ENCODE measurements at places on chromosomes 16 and 17.
A peak's percentile ranks its signal among the peaks of the same experiment; 100 is the strongest.

GRCh38 chr16:10530685-10531084 lies 49.7 kb downstream of the EMP2 start:
- DNase-seq: no peak

GRCh38 chr17:1490643-1491442 lies 1.6 kb downstream of the MYO1C start:
- DNase-seq: peak; percentile 51

- no peak for DNase-seq
These were observed 885.7 kb upstream of the CDH8 start for GRCh38 chr16:62921904-62922303.

DNA sequence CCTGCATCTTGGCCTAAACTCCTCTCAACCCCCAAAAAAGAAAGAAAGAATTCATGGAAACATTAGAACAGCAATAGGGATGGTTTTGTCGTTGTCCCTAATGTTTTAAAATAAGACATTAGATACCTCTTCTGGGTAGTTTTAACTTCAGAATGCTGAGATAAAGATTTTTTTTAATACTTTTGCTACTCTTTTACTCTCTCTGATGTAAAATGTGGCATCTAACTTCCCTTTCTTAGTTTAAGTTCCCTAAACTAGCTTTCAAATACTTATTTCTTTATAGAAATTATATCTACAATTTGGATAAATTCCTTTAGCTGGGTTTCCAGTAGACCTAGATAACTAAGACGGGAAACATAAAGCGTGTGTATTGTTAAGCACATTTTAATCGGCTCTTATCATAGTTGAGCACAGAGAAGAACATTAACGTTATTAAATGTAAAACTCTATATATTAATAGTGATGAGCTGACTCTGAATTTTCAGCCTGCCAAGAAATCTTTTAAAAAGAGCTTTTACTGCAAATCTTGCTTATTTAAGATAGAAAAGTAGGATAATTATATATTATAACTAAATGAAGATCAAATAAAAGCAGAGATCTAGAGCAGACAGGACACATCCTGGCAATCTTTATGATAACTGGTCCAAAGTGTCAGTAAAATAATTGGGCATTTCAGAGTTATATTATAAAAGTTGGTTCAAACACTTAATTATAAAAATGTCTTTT lies 183.2 kb downstream of the CYB561 start:
- DNase-seq: no peak

GRCh38 chr17:63116967-63117830 lies 151.2 kb downstream of the TANC2 start:
- DNase-seq: peak; percentile 81

GRCh38 chr17:52276381-52277008 lies 118.0 kb upstream of the CA10 start:
- DNase-seq: no peak

GRCh38 chr16:85473323-85473722 lies 139.8 kb upstream of the GSE1 start:
- DNase-seq: no peak

- no peak for DNase-seq
These were observed 45.5 kb downstream of the CEP112 start for GRCh38 chr17:66146394-66146793.

GRCh38 chr17:65514541-65514940 lies 46.9 kb downstream of the AXIN2 start:
- DNase-seq: no peak

DNA sequence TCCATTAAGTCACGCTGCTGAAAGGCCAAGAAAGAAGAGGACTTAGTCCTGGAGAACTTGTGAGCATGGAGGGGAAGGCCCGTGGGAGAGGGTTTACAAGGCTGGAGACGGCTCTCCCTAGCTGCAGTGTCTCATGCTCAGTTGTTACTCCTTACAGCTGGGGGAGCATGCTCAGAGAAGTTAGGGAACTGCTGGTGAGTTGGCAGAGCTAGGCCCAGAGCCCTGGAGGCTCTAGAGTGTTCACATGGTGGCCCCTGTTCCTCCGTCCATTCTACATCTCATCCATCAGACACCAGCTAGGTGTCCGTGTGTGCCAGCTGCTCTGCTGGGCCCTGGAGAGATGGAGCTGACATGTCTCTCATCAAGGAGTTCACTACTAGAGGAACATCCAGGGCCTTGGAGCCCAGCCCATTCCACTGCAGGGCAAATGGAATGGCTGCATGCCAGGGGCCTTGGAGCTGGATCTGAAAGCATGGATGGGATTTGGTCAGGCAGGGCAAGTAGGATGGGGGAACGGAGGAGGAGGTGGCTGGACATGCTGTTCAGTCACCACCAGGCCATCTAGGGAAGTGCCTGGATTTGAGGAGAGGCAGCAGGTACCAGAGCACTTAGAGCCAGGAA lies 6.3 kb downstream of the XYLT2 start:
- no peak for DNase-seq

DNA sequence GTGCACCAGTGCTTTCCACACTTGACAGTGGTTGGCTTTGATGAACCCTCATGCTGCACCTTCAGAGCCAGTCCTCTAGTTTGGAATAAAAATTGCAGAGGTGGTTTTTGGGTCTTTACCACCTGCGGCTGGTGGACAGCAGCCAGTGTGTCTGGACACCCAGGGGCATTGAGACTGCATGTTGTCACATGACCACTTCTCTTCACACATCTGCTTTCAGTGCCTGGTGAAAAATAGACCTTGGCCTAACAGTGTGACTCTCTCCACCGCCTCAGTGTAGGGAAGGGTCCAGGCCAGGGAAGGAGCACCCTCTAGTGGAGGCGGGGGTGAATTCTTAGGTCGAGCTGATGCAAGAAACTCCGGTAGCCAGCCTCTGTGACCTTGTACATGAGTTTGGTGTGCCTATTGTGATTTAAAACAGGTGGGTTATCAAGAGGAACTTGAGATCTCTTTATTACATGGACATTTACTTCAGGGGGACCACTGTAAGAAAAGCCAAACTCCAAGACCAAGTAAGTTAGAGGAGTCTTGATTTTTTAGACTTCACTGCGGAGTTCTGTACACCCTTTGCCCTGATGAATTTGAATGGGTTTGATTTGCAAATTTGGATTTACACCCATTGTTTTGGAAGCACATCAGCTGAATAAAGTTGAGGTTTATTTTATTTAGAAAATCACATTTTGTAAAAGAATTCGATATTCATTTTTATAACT lies 17.9 kb downstream of the GOSR2 start:
- peak; percentile 72 for DNase-seq

DNA sequence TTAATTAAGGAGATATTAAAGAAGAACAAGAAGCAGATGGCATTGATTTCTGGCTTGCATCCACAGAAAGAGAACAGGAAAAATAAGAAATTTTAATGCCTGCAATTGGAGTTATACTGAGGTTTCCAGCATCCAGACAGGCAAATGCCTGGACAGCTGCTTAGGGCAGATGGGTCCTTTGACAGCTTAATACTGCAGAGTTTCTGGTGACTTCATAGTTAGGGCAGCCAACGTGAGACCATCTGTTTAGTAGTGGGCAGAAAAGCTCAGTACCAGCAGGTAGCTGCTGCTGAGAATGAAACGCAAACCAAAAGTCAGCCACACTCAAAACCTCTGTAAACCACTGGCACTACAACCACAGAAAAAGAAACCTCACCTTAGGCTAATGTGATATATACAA lies 109.8 kb downstream of the CDK5R1 start:
- no peak for DNase-seq

GRCh38 chr16:13083681-13084080 lies 182.3 kb downstream of the SHISA9 start:
- DNase-seq: no peak

- DNase-seq: no peak
These were observed 133.3 kb upstream of the TMEM97 start for GRCh38 chr17:28185658-28186057.

DNA sequence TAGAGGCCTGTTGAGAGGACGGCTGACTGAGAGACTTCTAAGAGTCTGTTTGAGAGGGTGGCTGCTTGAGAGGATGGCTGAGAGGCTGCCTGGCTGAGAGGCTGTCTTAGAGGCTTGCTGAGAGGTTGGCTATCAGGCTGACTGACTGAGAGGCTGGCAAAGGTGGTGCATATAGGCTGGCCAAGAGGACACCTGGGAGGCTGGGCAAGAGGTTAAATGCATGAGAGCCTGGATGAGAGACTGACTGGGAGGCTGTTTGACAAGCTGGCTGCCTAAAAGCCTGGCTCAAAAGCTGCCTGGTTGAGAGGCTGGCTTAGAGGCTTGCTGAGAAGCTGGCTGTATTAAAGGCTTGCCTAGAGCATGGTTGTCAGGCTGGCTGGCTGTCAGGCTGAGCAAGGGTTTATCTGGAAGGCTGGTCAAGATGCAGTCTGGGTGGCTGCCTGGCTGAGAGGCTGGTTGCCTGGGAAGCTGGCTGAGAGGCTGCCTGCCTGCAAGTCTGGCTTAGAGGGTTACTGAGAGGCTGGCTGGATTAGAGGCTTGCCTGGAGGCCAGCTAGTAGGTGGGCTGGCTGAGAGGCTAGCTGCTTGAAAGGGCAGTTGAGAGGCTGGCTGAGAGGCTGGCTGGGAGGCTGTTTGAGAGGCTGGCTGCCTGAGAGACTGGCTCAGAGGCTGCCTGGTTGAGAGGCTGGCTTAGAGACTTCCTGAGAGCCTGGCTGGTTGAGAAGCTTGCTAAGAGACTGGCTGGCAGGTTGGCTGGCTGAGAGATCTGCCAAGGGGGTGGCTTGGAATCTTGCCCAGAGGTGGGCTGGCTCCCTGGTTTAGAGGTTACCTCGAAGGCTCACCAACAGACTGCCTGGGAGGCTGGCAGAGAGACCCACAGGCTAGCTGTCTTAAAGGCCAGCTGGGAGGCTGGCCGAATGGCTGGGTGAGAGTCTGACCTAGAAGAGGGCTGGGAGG lies 38.3 kb upstream of the ACSM2B start:
- no peak for DNase-seq

DNA sequence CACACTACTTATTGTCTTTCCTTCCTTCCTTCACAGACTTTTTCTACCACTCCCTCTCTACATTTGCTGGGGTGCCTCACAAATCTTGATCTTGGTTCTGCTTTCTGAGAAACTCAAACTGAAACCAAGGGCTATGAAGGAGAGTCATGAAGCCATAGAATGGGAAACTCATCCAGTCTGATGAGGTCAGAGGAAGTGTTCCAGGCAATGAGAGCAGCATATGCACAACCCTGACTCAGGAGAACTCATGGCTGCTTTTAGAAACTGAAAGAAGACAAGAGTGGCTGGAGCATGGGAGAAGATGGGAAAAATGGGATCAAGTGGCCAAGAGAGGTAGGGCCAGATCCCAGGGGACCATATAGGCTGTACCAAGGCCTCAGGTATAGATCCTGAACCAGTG lies 130.0 kb upstream of the TOX3 start:
- no peak for DNase-seq

DNA sequence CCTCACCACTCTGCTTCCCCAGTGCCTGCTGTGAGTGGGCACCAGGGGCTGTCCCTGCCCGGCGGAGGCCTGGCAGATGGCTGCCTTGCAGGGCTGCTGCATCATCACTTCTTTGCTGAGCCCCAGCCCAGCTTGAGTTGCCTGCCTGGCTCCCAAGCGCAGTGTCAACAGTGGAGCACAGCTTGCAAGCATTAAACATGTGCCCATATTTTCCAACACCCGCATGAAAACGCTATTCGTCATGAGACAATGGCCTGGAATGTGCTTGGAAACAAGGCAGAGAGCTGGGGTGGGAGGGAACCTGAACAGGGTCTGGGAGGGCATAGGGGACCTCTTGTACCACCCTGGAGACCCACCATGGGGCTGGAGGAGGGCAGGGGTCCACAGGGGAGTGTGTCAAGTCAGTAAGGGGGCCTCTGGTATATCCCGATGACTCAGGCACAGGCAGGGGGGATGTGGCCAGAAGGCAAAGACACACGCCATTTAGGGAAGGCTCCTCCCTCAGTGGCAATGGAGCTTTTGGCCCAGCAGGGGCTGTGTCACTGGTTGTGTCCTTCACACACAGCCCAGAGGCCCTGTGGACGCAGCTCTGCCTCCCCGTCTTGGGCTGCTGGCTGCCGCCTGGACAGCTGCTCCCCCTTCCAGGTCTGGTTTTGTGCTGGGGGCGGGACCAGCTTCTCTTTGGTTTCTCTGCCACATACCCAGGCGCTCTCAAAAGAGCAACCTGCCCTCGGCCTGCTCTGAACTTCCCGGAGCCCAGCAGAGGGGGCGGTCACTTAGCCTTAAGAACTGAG lies 17.4 kb upstream of the MTSS2 start:
- no peak for DNase-seq

GRCh38 chr16:78633551-78633950 lies 534.1 kb downstream of the WWOX start:
- DNase-seq: no peak

GRCh38 chr16:66585481-66586239 lies 6.4 kb downstream of the CMTM2 start:
- DNase-seq: no peak

DNA sequence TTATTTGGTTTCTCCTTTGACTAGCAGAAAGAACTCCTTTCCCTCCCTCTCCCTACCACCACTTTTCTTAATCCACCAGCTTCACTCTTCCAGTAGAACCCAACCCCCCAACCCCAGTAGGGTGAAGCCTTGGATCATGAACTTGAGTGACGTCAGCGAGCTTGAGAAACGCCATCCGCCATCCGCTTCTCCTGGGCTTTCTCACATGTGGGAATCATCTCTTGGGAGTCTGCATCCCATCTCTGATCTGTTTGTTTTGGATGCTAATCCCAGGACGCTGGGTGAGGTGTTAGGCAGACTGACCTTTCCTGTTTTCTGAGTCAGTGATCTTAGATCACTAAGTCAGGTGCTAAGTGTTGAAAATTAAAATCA lies 16.0 kb upstream of the SOX9 start:
- no peak for DNase-seq

- DNase-seq: no peak
These were observed 5.7 kb downstream of the CALB2 start for GRCh38 chr16:71364133-71364681.

- DNase-seq: no peak
These were observed 30.3 kb downstream of the ARHGAP23 start for GRCh38 chr17:38458521-38458920.

DNA sequence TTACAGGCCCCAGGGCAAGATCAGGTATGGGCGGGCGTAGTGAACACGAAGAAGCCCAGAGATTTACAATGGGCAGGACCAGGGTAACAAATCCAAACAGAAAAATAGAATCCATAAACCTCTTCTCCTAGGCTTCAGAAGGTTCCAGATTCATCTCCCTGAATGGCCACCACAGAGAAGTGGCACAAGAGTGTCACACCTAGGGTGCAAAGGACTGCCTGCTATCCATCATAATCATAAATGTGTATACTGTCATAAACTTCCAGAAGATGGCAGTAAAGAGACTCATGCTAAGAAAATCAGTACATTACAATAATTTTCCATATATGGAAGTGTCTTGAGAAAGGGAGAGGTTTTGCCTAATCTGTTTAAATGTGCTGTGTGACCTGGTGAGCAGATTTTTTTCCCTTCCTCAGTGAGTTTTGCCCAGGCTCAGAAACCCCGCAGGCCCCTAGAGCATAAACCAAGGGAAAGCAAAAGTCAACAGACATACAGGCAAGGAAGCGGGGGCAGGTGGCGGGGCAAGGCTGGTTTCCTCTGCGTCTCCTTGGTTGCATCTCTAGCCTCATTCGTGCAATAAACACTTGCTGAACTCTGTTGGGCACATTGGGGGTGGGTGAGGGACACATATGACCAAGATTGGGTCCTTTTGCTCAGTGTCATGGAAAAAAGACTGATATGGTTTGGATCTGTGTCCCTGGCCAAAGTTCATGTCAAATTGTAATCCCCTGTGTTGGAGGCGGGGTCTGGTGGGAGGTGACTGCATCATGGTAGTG lies 92.0 kb upstream of the CDH5 start:
- DNase-seq: no peak

All from renal pelvis (tissue), 12 donors.